Left ventricle myocardium inferior (tissue), 1 donor: ENCODE measurements at places on chromosomes 11 and 22.

DNA sequence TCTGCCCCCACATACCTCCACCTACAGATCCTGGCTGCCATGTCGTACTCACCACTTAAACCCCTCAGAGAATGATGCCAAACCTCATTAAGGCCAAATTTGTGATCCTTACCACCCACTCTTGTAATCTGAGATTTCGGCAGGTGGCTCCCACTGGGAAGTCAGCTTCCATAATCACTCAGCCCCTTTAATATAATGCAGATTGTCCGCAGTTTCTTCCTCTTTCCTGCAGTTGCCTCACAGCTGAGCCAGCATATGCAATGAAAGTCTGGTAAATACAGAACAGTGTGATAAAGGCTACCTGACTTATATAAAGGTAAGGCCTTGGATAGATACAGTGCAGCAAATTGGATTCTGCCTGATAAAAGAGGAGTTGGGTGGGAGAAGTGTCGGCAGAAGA, 515.2 kb upstream of the TENM4 start:
- no peak for DNase-seq

GRCh38 chr11:71282581-71283351, 30.4 kb upstream of the SHANK2 start:
- no peak for DNase-seq

DNA sequence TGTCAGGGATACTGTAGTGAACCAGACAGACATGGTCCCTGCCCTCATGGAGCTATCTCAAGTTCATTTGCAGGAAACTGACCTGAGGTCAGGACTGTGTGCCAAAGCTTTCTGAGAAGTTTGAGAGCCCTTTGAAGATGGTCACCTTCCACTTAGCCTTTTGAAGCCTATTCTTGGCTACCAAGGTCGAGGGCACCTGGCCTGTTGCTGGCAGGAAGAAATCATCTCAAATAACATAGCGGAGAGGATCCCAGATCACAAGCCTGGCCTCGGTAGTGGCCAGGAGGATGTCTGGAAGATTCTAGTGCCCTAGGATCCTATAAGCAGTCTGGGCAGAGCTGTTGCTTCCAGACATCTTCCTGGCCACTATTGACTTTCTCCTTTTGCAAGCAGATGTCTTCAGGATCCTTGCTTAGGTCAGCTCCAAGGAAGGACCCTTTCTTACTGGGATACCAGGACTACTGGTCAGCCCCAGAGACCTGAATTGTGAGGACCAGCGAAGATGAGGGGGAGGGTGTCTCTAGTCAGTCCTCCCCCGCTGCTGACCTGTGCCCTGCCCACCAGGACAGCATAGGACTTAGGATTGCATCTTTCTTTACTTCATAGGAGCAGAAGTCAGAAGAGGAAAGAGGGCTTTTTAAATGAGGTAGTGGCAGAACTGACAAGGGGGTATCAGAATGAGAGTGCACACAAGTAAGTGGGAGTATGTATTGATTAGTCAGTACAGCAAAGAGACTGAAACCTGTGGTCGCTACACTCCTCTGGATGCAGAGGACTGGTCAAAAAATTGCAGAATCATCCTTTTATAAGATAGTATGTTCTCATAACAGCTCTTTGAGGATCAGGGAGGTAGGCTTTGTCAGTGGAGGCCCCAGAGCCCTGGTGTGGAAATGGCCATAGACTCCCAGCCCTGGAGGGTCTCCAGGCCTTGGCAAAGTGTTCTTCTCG, 94.8 kb downstream of the TEAD1 start:
- no peak for DNase-seq

- no peak for DNase-seq
Observed at GRCh38 chr11:133649040-133649439, 116.7 kb upstream of the OPCML start.
